ENCODE measurements at places on chromosomes 2 and 18.

- DNase-seq: no peak
Measured at GRCh38 chr2:68009526-68009925, 53.3 kb downstream of the C1D start.

DNA sequence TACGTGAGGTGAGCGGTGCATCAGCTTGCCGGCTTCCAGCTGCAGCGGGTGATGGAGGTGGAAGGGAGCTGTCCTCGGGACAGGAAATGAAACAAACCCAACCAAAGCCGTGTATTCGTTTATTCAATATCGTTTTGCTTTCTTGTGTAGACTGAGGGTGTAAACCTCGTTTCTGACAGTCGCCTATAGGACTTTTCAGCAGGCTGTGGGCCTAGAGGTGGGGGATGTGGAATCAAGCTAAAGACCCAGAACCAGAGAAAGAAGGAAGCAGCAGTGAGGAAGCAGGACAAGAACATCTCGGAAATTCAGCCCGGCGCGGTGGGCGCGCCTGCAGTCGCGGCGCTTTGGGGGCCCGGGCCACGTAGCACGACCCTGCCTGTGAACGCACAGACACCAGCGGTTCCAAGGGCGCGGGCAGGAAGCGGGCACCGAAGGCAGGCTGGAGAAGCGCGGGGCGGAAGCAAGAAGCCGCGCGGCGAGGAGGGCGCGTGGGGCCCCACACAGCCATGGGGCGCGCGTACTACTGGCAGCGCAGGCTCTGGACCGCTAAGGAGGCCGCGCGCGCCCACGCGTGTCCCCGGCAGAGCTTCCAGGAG, 755 bp upstream of the ATP9B start:
- DNase-seq: no peak

- DNase-seq: no peak
Measured at GRCh38 chr2:5482929-5483331, 209.3 kb upstream of the SOX11 start.

DNA sequence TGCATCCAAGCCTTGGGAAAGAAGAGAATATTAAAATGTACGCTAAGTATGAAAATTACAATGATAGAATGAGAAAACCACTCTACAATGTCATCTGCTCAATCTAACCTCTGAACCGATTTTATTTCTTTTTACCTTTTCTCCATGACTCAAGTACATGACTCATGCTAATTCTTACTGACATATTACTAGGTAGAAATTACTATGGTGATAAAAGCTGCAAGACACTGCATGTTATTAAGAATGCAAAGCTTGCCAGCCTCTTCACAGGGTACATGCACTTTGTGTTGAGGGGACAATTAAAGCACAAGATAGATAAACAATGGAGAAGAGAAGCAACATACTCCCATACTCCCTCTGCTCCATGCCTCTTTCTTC, 20.7 kb downstream of the SFT2D3 start:
- DNase-seq: no peak

DNA sequence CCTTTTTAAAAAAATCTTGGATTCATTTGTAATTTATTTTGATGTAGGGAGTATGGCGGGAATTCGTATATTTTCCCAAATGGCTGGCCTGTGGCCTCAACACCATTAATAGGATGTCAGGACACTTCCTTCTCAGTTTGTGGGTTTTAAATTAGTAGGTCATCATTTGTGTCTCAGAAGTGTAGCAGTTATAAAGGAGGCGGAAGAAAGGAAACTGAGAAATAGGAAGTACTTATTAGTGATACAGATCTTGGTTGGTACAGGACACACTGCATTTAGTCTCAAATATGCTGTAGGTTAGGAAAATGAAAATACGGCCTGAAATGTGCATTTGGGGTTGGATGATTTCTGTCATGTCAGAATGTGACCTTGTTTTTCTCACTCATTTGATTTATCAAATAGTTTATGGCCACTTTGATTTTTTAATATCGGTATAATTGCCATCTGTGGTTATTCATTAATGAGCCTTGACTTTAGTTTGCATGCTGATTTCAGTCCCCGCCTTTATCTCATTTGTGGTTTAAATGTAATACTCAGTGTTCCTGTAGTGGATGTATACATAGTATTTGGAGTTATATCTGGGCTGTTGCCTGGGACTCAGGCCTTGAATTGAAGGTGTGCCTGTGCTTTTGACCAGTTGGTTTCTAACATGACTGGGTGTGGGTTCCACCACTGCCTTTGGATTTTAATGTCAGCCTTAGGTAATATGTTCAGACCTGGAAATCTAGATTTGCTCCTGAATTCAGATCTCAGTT, 31.4 kb downstream of the ZCCHC2 start:
- DNase-seq: no peak

GRCh38 chr18:11667578-11667977, 21.5 kb upstream of the GNAL start:
- no peak for DNase-seq

- DNase-seq: no peak
Measured at GRCh38 chr2:204681412-204681811, 136.1 kb downstream of the PARD3B start.

GRCh38 chr18:13414521-13414920, 196.0 kb downstream of the LDLRAD4 start:
- no peak for DNase-seq

DNA sequence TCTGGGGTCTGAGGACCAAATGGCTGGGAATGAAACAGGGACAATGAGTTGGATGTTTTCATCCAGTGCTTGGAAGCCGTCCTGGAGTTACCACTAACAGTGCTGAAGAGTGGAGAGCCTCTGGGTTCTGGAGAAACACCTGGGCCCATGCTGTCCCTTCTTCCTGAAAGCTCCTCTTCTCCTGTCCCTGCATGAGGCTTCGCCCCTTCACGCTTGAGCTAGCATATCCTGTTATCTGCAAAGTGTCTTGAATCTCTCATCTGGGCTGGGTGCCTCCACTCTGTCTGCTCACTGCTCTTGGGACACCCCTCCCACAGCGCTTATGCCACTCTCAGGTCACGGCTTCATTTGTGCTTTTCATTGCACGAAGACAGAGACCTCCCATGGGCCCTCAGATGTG, 154.5 kb downstream of the MYCN start:
- no peak for DNase-seq

GRCh38 chr2:188580738-188581137, 289.1 kb downstream of the GULP1 start:
- no peak for DNase-seq

DNA sequence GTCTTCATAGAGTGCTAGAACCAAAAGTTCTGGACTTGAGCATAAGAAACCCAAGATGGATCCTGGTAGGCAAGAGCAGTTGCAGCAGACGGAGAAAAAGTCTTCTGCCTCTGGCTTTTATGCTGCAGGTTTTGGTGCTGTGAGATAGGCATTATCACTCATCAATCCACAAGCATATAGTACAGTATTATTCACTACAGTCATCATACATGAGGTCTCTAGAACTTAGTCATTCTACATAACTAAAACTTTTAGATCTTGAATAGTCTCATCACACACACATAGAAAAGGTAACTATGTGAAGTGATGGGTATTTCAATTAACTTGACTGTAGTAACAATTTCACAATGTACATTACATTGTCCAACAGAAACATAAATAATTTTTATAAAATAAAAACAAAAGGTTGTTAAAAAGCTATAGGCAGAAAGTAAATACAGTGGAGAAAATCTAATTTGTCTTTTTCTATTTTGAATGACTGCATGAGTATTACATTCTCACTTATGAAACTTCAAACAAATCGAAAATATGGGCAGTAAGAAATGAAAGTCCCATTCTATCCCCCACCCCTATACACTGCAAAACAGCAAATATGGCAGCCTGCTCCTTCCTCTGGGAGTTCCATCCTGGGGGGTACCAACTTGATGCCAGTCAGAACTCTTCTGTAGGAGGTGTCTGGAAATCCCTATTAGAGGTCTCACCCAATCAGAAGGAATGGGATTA, 534.3 kb upstream of the ACVR2A start:
- no peak for DNase-seq

DNA sequence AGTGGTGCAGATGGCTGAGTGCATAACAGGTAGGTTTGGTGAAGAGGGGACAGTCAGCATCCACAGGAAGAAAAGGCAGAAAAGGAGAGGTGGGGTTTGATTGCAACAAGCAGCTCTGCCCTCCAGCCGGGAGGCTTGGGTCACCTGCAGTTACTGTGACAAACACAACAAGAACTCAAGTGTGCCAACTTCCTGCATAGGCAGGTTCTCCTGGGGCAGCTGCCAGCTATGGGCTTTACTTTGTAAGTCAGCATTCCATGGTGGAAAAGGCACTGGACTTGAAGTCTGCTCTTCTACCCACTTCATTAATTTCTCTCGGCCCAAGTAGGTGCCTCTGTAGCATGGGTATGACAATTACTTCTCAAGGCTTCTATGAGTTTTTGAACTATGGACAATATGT, 98.9 kb downstream of the MYT1L start:
- no peak for DNase-seq

DNA sequence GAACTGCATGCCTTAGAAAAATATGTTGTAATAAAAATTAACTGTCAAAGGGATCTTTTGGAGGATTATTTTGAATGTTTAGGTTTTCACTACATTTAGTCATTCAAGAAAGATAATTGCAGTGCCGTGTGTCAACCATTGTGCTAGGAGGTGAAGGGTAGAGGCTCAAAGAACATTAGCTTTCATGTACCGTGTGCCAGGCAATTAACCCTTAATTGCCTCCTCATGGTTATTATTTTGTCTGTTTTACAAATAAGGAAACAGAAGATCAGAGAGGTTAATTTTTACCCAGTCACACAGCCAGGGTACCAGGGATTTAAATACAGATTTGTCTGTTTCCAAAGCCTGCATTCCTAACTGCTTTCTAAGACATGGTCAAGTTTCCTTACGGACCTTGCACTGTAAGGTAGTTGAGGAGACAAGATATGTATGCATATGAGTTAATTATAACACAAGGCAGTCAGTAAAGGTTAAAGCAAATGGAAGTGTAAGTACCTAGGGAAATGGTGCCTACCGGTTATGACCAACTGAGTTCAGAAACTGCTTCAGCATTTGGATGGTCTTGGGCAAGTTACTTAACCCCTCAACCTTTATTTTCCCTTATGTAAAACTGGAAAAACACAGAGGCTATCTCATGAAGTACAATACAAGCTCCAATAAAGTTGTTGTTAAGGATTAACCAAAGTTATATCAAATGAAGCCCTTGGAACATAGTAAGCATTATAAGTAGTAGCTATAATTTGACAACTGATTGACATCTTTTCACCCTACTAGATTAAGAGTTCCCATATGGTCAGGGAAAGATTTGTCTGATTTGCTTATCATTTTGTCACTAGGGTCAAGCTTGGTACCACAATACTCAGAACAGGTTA, 434.9 kb downstream of the MBD2 start:
- DNase-seq: no peak

- no peak for DNase-seq
Measured at GRCh38 chr2:216477283-216478035, 21.2 kb upstream of the RPL37A start.

- DNase-seq: no peak
Measured at GRCh38 chr2:134144081-134144596, 109.7 kb upstream of the MGAT5 start.

DNA sequence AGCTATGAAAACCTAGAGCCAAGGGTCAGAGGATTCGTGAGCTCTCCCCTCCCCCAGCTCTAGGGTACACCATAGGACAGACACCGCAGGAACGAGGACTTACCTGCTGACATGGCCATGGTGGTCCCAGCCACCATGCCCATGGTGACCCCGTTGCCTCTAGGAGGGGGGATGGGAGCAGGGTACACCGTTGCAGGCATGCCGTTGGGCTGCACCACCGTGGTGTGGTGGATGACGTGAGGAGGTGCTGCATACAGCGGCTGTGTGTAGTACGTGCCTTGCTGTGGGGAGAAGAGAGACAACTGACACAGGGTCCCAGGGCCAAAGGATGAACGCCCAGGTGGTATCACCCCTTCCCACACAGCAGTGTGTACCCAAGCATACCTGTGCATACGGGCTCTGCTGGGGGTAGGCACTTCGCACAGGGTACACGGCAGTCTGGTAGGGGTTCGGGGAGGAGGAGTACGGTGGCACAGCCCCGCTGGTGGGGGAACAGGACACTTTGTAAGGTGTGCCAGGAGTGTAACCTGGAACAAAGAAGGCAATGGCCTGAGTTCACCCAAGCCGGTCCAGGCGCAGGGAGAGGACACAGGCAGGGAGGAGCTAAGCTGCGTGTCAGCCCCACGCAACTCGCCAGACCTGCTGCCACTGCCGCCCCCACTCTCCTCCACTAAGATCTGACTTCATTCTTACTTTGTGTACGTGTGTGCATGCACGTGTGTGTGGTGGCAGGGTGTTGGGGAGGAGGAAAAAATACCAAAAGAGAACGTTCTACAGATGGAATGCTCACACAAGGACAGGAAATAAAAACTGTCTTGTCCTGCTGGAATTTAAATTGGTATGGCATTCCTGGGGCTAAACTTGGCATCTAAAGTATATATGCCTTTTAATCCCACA, 37.8 kb downstream of the FAM168B start:
- DNase-seq: no peak

- no peak for DNase-seq
Measured at GRCh38 chr18:8783335-8783993, 78.1 kb downstream of the MTCL1 start.

DNA sequence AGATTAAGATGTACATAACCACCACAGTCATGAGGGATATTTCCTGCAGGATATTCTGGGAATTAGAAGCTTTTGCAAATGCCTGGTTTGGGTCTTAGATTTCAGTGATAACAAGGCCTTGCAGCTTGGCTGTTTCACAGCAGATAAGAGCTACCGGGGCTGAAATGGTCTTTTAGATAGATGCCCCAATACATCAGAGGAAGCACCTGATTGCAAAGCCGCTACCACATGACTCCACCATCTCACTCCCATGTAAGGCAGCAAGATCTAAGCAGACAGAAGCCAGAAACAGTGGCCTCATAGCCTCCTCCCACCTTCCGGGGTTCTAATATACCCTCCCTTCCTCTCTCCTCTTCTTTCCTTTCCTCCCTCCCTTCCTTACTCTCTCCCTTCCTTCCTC, 31.1 kb upstream of the EPG5 start:
- DNase-seq: no peak

DNA sequence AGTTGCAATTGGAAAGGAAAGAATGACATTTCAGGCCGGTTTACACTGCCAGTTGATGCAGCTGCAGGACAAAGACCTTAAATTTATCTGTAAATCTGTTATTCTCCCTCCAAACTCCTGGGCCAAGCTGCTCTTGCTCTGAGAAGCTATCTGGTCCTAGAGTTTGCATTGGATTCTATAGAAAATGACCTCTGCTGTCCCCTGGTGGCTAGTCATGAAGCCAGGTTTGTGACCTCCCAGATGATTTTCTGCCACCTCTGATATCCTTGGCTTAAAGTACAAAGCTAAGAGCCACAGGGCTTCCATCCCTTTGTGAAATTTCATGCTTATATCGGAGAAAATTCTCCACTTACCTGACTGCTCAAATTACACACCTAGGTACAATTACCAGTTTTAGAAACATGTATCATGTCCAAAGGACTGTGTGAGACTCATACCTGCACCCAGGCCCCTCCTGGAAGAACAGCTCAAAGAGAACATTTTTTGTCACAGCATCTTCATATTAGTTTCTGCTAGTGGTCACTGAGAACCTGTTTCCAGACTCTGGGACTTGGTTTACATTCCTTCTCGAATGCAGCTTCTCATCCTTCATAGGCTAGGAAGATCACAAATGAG, 28.9 kb upstream of the IER3IP1 start:
- no peak for DNase-seq

Measured in heart left ventricle (tissue), 16 donors.